ENCODE measurements at places on chromosomes 3 and 15.

DNA sequence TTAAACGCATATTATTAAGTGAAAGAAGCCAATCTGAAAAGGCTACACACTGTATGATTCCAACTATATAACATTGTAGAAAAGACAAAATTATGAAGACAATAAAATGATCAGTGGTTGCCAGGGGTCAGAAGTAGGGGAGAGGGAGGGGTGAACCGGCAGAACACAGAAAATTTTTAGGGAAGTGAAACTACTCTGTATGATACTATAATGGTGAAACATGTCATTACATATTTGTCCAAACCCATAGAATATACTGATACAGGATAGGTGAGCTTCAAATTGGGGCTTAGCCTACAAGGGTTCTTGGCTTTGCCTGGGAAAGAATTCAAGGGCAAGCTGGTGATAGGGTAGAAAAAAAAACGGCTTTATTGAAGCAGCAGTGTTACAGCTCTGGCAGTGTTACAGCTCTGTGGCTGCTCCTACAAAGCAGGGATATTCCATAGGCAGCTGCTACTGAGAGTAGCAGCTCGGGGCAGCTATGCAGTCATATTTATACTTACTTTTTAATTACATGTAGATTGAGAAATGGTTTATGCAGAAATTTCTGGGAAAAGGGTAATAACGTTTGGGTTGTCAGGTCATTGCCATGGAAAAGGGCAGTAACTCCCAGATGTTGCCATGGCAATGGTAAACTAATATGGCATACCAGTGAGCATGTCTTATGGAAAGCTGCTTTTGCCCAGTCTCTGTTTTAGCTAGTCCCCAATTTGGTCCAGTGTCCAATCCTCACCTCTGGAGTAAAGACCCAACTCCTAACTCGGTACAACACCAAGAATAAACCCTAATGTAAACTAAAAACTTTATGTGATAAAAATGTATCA, 125.1 kb upstream of the SLC25A36 start:
- DNase-seq: no peak

DNA sequence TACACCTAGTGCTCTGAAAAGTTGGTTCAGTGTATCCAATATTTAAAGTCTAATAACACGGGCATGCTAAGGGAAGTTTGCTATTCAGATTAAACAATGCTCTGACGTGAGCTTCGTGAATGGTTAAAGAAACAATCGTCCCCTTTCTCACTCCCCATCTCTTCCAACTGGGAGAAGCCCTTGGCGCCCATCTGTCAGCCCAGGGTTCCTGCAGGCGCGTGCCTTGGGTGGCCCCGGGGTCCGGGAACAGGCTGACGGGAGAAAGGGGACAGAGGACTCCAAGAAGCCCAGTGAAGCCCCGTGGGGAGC, 413 bp downstream of the SEC22C start:
- DNase-seq: no peak

GRCh38 chr3:123279121-123279520, 77.4 kb downstream of the SEC22A start:
- DNase-seq: no peak

- peak; percentile 4 for DNase-seq
Observed at GRCh38 chr3:166498446-166498845, 661.2 kb upstream of the BCHE start.

- DNase-seq: no peak
Observed at GRCh38 chr3:30471066-30471465, 135.3 kb upstream of the TGFBR2 start.

- no peak for DNase-seq
Observed at GRCh38 chr15:79609506-79609905, 177.4 kb downstream of the MINAR1 start.
